Panc1 (cell line): ENCODE measurements at places on chromosomes 7 and 10. TPM values are rescaled to one million over a fixed set of nuclear protein-coding genes. Genes with fewer than 3 reads are reported as not detected.

- no peak for DNase-seq
- peak overlapping the region; percentile 98 for H3K27ac ChIP-seq
- no peaks in the 10 kb centered on the region for H3K36me3 ChIP-seq
- H3K4me3 ChIP-seq: peak overlapping the region; percentile 14; the same call in 1 of the 2 replicates
Measured at GRCh38 chr7:101124376-101125056, 2.4 kb upstream of the SERPINE1 start.

The CFAP70 gene
- 0.10 TPM for total RNA-seq

DNA sequence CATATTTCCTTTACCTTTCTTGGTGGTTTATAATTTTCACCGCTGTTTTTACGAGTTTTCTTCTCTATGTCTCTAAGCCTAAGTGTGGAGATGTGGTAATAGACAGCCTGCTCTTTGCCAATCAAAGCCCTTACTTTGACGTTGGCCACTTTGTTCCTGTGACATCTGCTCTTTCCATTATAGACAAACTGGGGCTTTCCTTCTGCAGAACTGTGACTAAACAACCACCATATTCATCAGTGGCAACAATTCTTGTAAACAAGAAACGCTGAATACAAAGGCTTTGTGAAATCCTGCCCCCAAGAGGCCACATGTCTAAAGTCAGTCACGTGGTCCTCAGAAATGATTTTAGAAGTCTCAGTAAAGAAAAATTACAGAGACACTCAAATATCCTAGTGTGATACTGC is 59.6 kb upstream of the CAPZA2 start:
- no peak overlapping the region for H3K4me3 ChIP-seq
- peaks cover 46% of the 10 kb centered on the region for H3K4me1 ChIP-seq
- DNase-seq: peak; percentile 51
- no peaks in the 10 kb centered on the region for H3K27me3 ChIP-seq

DNA sequence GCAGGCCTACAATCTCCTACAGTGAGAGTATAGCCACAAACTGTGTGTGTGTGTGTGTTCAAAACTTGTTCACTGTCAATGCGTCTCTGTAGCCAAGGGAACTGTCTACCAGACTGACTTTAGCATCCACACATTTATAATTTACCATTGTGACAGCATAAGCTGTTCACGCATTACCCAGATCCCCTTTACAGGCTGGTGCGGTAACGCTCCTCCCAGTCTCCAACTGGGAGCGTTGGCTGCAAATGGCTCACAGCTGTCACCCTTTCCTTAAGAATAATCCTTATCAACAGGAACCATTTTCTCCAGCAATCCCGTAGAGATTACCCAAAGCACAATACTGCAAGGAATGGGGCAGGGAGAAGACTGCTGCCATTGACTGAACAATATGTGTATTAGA is 199.5 kb downstream of the GPAM start:
- H3K27ac ChIP-seq: no peak overlapping the region
- H3K36me3 ChIP-seq: no peaks in the 10 kb centered on the region
- H3K27me3 ChIP-seq: peaks cover 2% of the 10 kb centered on the region; the same call in 1 of the 2 replicates
- H3K4me1 ChIP-seq: no peaks in the 10 kb centered on the region

The ZNF777 gene
- total RNA-seq: 17.4 TPM

DNA sequence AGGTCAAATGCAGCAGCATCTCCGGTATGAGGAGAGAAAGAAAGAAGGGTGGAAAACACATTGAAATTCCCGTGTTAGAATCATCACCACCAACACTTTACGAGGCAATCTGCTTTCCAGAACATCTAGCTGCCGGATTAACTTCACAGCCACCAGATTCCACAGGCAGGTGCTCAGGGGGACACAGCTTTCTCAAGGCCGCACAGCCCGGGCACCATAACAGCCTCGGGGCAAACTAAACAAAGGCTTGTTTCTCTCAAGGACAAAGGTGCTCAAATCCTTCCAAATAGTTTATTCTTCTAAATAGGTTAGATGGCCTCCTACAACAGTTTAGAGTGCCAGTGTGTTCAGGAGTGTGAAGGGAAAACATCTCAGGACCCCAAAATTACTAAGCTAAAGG is 156.3 kb downstream of the DIP2C start:
- no peaks in the 10 kb centered on the region for H3K36me3 ChIP-seq
- no peak overlapping the region for H3K27ac ChIP-seq
- H3K4me3 ChIP-seq: no peak overlapping the region
- no peak for DNase-seq
- H3K4me1 ChIP-seq: no peaks in the 10 kb centered on the region; the same call in 1 of the 2 replicates
- no peaks in the 10 kb centered on the region for H3K27me3 ChIP-seq

The TMEM176B gene
- 0.31 TPM for total RNA-seq

- H3K4me3 ChIP-seq: no peak overlapping the region
- H3K27ac ChIP-seq: peak overlapping the region; percentile 30; the same call in 1 of the 2 replicates
- H3K36me3 ChIP-seq: peaks cover 8% of the 10 kb centered on the region; the same call in 1 of the 2 replicates
- DNase-seq: no peak
Measured at GRCh38 chr7:98296833-98297232, 15.3 kb downstream of the BRI3 start.

- no peak for DNase-seq
- no peak overlapping the region for H3K27ac ChIP-seq
- H3K4me1 ChIP-seq: no peaks in the 10 kb centered on the region
- H3K4me3 ChIP-seq: no peak overlapping the region
Measured at GRCh38 chr7:34875481-34875880, 161.8 kb downstream of the DPY19L1 start.

DNA sequence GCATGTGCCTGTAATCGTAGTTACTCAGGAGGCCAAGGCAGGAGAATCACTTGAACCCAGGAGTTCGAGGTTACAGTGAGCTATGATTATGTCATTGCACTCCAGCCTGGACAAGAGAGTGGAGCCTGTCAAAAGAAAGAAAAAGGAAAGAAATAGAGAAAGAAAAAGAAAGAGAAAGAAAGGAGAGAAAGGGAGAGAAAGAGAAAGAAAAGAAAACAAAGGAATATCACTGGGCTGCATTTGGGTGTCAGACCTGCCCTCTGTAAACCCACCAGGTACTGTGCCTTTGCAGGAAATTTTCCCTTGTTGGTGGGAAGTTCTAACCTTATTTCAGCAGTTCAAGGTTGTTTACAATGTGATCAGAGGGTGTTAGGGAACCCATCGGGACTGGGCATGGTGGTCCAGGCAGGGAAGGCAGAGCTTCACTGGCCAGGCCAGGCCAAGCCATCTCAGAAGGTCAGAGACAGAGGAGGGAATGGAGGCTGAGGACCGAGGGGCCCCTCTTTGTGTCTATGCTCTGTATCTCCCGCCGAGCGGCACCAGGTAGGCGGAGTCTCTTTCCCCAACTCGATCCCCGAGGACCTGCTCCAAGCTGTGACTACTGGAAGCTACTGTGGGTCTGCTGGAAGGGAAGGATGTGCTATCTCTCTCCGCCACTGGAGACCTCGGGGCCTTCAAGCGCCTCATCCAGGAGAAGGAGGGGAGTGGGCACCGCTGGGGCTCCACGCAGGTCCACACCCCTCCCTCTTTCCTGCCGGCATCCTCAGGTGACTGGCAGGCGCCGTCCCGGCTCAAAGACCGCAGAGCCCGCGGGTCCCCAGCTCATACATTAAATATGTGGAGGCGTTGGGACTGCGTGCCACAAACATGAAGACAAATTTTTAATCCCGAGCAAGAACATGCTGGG is 15.2 kb upstream of the KAZALD1 start:
- no peak for DNase-seq
- H3K4me1 ChIP-seq: peaks cover 31% of the 10 kb centered on the region
- H3K27ac ChIP-seq: peak overlapping the region; percentile 39
- no peaks in the 10 kb centered on the region for H3K27me3 ChIP-seq
- no peak overlapping the region for H3K4me3 ChIP-seq

The CPED1 gene
- 0.39 TPM for total RNA-seq

The TEX36 gene
- not detected for total RNA-seq

DNA sequence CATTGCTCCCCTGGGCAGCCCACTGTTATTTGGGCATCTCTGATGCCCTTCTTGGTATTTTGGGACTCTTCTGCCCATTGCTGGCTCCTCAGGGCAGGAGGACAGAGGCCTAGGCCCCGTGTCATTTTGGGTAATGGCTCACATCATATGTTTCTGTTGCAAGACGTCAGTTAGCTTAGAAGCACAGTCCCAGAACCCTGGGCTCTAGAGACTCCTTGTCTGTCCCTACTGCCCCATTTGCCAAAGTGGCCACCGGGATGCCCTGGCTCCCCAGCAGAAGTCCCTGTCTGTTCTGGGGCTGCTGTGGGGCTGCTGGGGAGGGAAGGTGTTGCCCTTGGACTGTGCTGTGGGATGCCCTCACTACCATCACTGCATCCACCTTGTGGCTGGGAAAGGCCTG is 48.8 kb downstream of the ADCYAP1R1 start:
- H3K4me1 ChIP-seq: no peaks in the 10 kb centered on the region
- H3K27me3 ChIP-seq: peaks cover 24% of the 10 kb centered on the region; the same call in 1 of the 2 replicates
- no peak for DNase-seq
- H3K36me3 ChIP-seq: no peaks in the 10 kb centered on the region
- H3K27ac ChIP-seq: no peak overlapping the region
- no peak overlapping the region for H3K4me3 ChIP-seq

DNA sequence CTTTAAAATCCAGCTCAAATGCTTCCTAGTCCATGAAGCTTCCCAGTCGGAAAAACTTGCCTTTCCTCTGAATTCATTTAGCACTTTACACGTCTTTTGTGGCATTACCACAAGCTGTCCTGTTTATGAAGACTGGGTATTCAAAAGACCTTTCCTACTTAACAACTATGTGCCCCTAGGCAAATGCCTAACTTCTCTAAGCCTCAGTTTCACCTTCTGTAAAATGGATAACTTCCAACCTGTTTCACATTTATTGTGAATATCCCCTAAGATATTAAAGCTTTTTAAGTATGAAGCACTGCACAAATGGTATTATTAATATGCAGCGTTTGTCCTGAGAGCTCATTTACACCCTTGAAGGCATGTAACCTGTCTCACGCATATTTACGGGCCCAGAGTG is 843 bp downstream of the CFAP70 start:
- H3K27me3 ChIP-seq: peaks cover 23% of the 10 kb centered on the region; the same call in 1 of the 2 replicates
- H3K27ac ChIP-seq: peak overlapping the region; percentile 76
- no peak for DNase-seq
- peak overlapping the region; percentile 73 for H3K4me3 ChIP-seq
- no peaks in the 10 kb centered on the region for H3K36me3 ChIP-seq

GRCh38 chr10:120048391-120048790 is 155.9 kb downstream of the SEC23IP start:
- H3K4me1 ChIP-seq: no peaks in the 10 kb centered on the region
- no peak overlapping the region for H3K27ac ChIP-seq
- no peak for DNase-seq
